ENCODE measurements at places on chromosomes 4 and X. TPM values are rescaled to one million over a fixed set of nuclear protein-coding genes. Genes with fewer than 3 reads are reported as not detected.

GAGE13 gene
- not detected for total RNA-seq

TNIP3 gene
- 0.51 TPM for total RNA-seq

XK gene
- 0.51 TPM for total RNA-seq

HDX gene
- total RNA-seq, result 12.6 TPM

FUNDC1 gene
- 12.7 TPM for total RNA-seq

PAGE1 gene
- total RNA-seq, result not detected

DTHD1 gene
- not detected for total RNA-seq

PAGE4 gene
- total RNA-seq, result not detected

DMP1 gene
- not detected for total RNA-seq

GPR119 gene
- total RNA-seq, result not detected

IL13RA1 gene
- 24.5 TPM for total RNA-seq

FBXO8 gene
- total RNA-seq, result 15.6 TPM

MGARP gene
- total RNA-seq, result 0.34 TPM

SLC30A9 gene
- total RNA-seq, result 59.2 TPM

BEND2 gene
- not detected for total RNA-seq

DNA sequence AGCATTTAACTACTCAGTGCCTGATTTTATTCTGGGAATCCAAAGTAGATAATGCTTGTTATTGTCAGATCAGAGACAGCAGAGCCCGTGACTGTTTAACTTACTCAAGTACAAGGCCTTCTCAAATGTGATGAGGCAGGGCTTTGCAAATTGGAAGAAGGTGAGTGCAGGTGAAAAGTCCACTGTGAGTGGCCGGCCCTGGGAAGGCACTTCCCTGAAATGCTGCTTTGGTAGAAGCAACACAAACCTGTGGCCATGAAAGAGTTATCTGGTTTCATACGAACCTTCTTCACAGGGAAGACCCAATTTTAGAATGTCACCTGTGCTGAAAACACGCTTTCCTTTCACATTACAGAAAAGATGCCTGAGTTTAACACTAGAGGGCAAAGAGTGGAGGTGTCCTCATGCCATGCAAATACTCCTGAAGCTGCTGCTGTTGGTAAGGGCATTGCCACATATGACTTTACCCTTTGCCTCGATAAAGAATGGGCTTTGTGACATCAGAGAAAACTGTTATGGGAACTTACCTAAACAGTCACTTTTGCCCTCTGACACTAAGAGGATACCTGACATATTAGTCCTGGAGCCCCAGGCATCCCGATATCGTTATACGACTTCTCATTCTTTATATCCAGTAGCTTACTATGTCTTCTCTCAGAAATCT, 8.0 kb downstream of the PPARGC1A start:
- no peak for DNase-seq

- DNase-seq, result peak; percentile 23
Observed at GRCh38 chrX:153662266-153662665, 11.3 kb downstream of the PNCK start.

DNA sequence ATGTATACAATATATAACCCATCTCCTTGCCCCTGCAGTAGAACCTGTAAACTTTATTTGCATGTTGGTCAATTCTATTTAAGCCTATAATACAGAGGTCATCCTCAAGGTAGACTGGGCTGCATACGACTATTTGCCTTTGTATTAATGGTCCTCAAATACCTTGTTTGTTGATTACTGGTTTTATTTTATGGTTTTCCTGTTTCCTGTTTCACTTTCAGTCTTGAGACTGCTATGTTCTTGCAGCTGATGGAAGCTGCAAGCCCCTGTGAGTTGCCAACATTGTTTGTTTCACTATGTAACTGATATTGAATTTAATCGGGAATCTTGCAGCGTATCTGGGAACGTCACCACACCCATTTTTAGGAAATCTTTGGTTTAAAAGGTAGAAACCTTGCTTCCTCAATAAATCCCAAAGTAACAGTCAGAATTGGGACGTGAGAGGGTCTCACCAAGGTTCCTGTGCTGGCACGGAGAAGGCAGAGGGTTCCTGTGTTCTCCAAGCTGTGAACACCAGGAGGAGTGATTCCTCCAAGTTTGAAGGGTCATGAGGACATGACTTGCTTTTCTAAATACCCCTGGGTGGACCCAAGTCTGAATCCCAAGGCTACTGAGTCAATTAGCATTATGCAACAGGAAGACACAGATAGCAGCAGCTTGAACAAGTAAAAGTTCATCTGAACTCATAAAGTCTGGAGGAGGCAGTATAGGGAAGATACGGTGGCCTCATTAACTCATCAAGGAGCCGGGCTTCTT, 110.6 kb upstream of the PNPLA4 start:
- DNase-seq, result no peak

DNA sequence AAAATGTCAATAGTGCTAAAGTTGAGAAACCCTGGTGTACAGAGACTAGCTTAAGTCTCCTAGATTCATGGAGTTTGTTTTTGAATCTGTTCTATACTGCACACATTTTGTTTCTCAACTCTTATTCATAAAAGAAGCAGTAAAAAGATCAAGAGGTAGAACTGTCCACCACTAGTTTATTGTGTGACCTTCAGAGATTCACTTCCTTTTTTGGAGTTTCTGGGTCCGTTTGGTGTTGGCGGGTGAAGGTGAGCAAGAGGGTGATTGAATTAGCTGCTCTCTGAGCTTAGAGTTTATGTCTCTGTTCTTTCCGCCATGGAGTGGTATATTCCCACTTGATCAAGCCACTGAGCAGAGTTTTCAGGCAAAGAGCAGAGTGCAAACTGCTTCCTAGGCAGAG, 21.4 kb upstream of the PLAC1 start:
- no peak for DNase-seq

- DNase-seq, result no peak
Observed at GRCh38 chr4:40923316-40924095, 173.8 kb downstream of the NSUN7 start.

DNA sequence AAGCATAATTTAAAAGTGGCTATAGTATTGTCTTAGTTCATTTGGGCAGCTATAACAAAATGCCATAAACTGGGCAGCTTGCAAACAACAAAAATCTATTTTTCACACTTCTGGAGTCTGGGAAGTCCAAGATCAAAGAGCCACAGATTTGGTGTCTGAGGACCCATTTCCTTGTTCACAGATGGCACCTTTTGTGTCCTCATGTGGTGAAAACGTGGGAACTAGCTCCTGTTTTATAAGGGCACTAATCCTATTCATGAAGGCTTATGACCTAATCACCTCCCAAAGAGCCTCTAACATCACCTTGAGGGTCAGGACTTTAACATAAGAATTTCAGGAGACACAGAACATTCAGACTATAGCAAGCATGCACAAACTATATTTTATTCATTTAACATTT, 126.5 kb upstream of the WDFY3 start:
- DNase-seq, result no peak

- DNase-seq, result no peak
Observed at GRCh38 chr4:70594196-70594595, 2.1 kb downstream of the AMBN start.

GRCh38 chr4:175456131-175456530, 355.9 kb downstream of the GPM6A start:
- DNase-seq, result no peak

DNA sequence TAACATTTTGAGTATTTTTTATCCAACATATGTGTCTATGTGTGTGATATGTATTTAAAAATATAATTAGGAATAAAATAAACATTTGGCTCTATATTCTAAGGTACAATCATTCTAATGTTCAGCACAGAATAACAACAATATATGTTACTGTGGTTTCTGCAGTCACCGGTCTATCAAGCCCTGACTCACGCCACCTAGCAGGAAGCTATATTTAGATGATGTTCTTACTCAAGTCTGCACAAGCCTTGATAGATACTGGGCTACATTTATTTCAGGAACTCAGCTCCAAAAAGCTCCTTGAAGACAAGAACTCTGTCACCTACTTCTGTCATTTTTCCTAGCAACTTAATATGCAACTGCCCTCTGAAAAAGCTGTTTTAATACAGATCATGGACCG, 152.0 kb upstream of the FTHL17 start:
- no peak for DNase-seq

DNA sequence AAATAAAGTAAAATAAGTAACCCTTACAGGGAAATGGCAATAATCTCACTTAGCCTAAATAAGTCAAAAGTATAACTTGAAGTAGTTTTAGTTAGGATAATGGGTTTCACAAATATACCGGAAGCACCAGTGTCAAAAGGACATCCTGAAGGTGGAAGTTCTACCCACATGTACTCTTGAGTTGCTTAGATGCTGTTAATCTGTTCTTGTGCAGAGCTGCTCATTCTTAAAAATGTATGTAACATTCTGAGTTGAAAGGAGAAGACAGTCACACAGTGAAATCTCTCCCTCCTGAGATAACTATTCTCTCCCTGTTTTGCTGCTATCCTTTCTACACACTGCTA, 11.2 kb upstream of the CCNG2 start:
- no peak for DNase-seq

- no peak for DNase-seq
Observed at GRCh38 chrX:145292218-145292617, 44.9 kb downstream of the SPANXN1 start.

DNA sequence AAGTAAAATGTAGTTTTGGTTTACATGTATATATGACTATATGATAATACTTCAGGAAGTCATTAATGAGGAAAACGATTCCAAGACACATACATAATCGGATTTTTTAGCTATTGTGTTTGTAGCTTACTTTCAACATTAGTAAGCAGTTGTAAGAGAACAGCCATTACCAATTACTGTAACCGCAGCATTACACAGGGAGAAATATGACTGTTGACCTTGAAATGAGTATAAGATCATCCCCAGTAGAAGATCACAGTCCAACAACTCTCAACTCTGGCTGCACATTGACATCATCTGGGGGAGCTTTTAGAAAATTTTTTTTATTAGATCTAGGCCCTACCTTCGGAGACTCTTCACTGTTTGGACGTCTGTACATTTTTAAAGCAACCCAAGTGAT, 762.0 kb upstream of the MAGEB2 start:
- DNase-seq, result no peak

DNA sequence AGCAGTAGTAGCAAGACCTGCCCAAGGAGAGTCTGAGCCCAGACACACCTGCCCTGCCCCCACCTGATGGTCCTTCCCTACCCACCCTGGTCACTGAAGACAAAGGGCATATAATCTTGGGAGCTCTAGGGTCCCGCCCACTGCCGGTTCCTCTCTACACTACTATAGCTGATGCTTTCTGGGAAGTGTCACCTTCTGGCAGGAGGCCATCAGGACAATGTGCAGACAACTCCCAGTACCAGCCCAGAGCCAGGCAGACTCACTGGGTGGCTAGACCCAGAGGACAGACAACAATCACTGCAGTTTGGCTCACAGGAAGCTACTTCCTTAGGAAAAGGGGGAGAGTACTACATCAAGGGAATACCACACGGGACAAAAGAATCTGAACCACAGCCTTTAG, 312.7 kb downstream of the SPRY1 start:
- no peak for DNase-seq

- no peak for DNase-seq
Observed at GRCh38 chr4:138307319-138307718, 65.2 kb upstream of the SLC7A11 start.

DNA sequence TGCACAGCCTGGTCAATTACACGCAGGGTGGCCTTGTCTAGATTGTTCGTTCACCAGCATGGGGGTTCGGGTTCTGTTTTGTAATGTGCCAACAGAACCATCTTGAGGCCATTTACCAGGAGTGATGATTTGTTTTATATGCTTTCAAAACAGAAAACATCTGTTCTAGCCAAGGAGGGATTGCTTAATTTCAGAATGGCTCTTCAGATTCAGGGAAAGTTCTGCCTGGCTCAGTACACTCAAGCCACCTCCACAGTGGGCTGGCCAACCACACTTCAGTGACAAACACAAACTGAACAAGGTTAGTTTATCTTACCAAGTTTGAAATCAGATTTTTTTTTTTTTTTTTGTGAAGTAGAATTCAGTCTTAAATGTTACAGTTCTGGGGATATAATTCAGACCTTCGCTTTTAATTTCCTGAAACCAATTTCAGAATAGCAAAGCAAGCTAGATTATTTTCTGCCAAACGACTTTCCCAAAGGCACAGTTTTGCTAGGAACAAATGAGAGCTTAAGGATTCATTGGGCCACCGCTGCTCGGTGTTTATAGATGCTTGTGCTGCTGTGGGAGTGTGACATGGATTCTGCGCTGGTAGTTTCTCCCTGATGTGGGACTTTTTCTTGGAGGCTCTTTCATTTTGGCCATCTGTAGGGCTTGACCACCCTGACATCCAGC, 23.4 kb downstream of the SMS start:
- DNase-seq, result no peak

DNA sequence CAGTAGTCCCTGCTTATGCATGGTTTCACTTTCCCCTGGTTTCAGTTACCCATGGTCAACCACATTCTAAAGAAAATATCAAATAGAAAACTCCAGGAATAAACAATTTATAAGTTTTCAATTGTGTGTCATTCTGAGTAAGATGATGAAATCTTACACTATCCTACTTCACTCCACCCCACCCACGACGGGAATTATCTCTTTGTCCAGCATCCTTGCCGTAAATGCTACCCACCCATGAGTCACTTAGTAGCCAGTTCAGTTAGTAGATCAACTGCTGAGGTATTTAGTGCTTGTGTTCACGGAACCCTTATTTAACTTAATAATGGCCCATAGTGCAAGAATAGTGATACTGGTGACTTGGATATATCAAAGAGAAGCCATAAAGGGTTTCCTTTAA, 91.4 kb downstream of the KLHL13 start:
- no peak for DNase-seq

GRCh38 chr4:1463088-1463926, 57.1 kb upstream of the NKX1-1 start:
- no peak for DNase-seq

GRCh38 chrX:147342197-147342596, 527.7 kb upstream of the CXorf51A start:
- DNase-seq, result no peak

- no peak for DNase-seq
Observed at GRCh38 chrX:18757956-18758932, 50.8 kb downstream of the PPEF1 start.

GRCh38 chrX:51759055-51759839, 16.0 kb downstream of the GSPT2 start:
- no peak for DNase-seq

DNA sequence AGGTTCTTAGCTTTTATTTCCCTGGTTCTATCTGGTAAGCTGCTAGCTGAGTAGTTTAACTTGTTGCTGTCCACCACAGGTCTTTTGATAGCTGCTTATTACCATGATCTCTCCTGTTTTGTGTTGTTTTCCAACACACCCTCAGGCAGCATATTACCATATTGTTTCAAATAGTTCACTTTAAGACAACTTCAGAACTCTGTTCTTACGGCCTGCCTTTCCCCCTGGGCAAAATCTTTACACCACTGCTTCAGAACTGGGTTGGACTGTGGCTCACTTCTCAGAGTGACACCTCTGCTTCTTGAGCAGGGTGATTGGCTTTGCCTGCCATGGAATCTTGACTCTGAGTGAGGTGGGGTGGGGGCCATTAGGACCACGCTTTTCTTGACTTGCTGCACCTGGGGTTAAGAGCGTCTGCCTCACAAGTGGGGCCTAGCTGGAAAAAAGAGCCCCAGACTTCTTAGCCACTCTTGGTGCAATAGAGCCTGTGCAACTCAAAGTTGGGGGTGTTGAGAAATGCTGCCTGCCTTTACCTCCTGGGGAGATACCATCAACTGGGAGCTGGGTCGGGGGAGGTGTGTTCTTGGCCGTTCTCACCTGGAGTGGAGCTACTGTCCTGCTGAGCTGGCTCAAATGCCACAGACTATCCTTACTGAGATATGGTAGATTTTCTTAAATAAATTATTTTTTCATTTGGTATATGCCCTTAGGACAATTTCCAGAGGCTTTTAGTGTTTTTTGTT, 23.4 kb downstream of the USP9X start:
- DNase-seq, result no peak

Measured in mesothelial cell of epicardium (in vitro differentiated cells).